ENCODE measurements at places on chromosomes 2 and 18.

DNA sequence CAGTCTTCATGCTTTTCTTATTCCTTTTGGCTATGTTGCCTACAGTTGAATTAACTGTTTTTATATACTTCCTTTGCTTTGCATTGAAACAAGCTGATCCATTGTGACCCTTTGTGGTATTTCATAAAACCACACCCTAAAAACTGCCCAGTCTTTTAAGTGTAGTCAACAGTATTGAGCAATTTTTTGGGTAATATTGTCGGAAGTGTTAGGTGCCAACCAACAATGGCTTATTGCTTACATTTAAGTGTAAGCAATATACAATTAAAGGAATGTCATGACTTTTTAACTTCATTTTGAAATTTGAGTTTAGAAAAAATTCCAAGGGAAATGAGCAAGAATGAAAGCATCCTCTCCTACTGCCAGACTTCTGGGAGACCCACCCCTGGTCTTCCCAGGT, 174.1 kb downstream of the NEDD4L start:
- DNase-seq = peak; percentile 42

DNA sequence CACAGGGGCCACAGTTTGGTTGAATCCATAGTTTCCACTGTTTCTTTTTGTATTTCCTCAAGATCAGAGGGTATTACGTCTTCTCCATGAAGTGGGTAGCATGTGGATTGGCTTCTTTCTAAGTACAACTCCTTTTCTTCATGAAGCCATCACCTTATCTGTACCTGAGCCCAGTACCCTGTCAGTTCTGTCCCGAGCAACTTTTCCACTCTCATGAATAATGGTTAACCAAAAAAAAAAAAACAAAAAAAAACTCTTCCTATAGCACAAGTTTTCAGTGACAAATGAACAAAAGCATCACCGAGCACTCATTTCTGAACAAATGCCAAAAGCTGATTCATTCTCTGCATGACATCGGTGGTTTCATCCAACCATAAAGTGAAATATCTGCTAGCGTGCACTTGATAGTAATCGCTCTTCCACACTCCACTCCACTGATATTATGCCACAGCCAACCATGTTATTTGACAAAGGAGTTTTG, 53.0 kb upstream of the CCDC150 start:
- DNase-seq = peak; percentile 69

DNA sequence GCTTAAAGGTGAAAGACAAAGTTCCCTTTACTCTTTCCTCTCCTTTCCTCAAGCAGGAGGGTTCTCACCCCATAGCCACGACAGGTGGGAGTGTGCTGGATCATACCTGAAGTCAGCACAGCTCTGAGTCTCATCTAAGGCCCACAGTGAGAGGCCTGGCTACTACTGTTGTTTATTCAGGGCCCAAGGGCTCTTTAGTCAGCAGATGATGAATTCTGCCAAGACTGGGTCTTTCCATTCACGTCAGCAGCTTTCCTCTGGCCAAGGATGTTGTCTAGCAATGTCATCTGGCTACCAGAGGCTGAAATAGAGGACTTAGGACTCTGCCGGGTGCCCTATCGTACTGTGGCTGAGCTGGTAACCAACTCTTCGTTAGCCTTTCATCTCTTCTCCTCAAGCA, 308.4 kb upstream of the THUMPD2 start:
- peak; percentile 52 for DNase-seq

DNA sequence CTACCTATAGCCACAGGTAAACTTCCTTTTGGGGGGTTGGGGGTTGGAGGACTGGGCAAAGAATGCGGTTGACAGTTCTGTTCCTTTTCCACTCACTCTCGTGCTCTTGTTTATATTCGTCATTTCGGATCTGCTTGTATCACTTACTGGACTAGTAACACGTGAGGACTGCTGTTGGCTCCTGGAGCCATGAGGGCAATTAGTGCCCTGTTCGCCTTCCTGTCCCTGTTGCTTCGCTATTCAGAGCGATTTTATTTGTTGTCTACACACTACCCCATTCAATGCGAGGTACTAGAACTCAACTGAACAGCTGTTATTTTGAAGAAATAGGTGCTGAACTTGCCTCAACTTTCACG, 1.1 kb downstream of the KCNJ3 start:
- no peak for DNase-seq

DNA sequence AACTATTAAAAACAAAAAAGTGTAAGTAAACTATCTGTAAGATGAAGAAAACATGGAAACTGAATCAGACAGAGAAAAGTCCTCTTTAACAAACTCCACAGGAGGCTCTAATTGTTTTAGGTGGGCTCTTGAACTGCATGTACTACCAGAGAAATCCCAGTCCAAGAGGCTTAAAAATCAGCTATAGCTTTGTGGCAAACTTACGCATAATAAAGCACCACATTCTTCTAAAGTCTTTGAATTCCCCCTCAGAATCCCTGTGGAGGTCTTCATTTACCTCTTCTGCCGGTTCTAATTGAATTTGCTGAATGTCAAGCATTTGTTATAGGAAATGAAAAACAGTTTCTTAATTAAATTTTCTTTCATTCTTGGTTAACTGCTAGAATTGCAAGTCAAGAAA, 40.8 kb downstream of the CHN1 start:
- no peak for DNase-seq

DNA sequence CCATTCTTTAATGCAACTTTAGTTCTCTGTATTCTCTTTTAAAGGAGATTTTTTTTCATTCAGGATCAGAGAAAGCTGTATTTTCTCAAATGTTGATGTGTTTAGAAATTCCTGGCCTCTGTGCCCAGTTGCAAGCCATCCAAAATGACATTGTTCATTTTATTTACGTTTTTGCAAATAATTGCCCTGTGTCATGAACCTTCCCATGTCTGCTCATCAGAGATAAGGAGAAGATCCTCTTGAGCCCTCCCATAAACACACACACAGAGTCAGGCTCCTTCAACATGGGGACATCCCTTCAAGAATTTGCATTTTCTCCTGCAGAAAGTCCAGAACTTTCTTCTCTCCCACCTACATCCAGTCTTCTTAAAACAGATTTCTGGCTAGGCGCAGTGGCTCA, 258.8 kb downstream of the GBX2 start:
- DNase-seq = no peak

GRCh38 chr2:36371928-36372391, 16.4 kb downstream of the CRIM1 start:
- DNase-seq = peak; percentile 82

DNA sequence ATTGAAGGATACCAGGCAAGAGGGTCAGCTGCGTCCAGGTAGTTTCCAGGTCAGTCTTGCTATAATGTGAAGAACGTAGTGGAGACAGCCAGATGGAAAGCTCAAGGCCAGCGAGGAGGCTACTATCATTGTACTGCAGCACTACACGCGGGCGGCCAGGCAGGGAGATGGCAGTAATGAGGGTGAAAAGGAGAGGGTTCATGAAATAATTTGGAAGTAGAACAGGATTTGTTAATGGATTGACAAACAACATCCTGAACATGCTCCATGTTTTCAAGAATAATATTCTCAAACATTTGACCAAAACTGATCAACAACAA, 17.1 kb downstream of the SPIRE1 start:
- DNase-seq = no peak

DNA sequence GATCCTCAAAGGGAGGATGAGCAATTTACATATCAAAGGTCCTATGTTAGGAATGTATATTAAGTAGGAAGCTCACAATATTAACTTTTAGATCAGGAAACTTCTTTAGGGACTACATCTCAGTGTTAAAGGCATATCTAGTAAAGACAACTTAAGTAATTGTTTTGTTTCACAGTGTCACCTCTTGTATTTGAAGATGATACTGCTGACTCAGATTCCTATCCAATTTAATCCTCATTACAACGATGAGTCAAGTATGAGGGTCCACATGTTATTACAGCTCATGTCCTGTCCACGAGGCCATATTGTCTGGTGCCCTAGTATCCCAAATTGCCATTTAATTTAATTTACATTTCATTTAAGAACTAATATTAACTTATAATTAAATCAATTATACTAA, 523.9 kb downstream of the CCDC85A start:
- DNase-seq = no peak

DNA sequence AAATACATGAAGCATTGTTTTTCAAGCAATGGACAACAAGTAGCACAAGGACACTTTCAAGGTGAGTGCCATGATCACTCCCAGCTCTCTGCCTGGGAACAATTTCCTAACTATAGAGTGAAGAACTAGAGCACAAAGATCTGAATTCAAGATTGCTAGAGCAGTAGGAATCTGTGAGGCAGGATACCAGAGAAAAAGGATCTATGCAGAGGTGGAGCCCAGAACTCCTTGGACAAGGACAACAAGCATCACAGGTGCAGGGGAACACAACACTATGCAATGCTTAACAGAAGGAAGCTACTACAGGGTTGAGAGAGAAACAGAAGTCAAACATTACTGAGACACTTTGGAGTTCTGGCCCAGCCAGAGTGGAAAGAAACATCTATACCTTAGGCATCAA, 24.7 kb downstream of the ATL2 start:
- no peak for DNase-seq

DNA sequence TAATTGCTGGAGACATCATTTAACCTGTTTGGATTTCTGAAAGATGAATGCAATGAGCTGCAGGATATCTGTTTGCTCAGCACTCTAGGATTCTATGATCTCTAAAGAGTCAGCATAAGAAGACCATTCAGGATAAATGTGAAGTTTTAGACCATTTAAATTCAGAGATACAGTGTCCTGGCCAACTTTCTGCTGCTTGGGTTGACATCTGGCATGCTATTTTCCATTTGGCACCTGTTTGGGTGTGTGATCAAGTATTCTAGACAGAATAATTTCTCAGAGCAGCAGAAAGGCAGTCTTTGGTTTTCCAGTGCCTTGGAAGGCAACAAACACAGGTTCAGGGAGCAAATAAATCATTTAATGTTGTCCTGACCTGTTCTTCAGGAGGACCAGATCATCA, 144.8 kb upstream of the NDUFV2 start:
- no peak for DNase-seq

DNA sequence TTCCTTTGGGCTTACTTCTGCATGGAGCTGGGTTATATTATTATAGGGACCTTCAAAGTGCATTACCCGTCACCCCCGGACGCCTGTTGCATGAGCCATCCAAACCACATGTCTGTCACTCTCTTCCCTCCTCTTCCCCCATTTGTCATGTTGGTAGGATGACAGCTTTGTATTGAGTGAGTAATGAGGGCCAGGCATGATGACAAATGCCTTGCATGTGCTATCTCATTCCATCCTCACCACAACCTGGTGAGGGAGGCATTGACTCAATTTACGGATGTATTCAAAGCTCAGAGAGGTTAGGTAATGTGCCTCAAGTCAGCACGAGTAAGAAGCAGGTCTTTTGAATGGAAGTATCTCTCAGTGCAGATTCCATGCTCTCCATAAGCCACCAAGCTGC, 510.5 kb upstream of the TNP1 start:
- DNase-seq = peak; percentile 8

DNA sequence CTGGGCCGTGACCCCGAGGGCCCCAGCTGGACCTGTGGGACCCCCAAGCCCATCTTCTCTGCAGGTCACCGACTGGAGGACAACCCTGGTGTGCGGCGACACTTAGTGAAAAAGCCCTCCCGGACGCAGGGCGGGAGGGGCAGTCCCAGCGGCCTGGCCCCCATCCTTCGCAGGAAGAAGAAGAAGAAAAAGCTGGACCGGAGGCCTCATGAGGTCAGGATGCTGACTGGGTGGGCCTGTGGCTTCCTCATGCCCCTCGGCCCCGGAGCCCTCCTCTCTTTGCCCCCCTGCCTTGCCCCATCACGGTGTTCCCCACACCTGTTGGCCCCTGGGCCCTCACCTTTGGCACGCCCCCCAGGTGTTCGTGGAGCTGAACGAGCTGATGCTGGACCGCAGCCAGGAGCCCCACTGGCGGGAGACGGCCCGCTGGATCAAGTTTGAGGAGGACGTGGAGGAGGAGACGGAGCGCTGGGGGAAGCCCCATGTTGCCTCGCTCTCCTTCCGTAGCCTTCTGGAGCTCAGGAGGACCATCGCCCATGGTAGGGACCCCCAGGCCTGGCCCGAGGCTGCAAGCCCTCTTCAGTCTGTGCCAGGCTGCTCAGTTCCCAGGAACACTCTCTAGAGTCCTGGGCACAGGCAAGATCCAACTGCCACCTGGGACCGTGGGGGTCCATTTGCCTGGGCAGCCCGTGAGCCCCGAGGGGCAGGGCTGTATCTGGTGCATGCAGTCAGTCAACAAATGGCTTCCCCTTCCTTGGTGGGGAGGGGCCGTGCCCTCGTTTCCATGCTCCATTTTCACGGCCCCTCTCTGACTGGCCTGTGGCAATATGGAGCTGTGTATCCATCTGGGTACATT, 4.7 kb downstream of the SLC4A3 start:
- no peak for DNase-seq

GRCh38 chr2:129908721-129909373, 70.6 kb upstream of the RAB6C start:
- DNase-seq = no peak

DNA sequence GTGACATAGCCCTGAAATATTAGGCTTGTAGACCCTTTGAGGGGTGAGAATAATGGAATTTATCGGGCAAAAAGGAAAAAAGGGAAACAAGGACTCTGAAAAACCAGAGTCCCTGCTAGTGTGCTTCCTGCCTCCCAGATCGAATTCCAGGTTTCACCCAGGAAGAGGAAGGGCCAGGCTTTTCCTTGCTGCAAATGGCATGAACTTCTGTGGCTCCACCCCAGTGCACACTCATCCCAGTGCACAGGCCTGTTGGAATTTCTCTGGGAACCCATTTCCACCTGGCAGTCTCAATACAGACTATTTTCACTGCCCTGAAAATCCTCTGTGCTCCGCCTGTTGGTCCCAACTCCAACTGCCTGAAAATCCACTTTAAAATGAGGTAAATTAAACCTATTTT, 29.9 kb downstream of the C18orf54 start:
- DNase-seq = no peak

- DNase-seq = no peak
Measured at GRCh38 chr2:70684846-70685622, 83.0 kb downstream of the ADD2 start.

GRCh38 chr2:29831560-29831959, 89.8 kb downstream of the ALK start:
- DNase-seq = no peak

GRCh38 chr2:222833410-222833809, 27.4 kb upstream of the ACSL3 start:
- DNase-seq = no peak

- DNase-seq = no peak
Measured at GRCh38 chr2:75920859-75921551, 210.3 kb upstream of the GCFC2 start.

DNA sequence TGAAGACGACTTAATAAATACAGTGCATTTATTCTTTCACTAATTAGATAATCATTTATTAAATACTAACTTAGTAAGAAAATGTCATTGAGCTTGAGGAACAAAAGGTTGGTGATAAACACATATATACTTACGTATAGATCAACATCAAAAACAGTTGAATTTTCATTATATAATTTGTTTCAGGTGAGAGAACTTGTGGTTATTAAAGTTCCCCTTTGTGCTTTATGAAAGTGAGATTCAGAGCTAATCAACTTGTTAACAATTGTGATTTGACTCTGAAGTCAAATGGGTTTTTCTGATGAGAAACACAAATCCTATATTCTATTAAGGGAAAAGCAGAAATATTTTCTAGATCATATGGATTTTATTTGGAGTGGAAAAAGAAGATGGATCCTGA, 524.0 kb downstream of the SOX11 start:
- no peak for DNase-seq

Data from fibroblast of gingiva (primary cell).